ENCODE measurements at places on chromosomes 7 and 10. TPM values are rescaled to one million over a fixed set of nuclear protein-coding genes. Genes with fewer than 3 reads are reported as not detected.

- no peak for DNase-seq
Observed at GRCh38 chr10:8616166-8616565, 561.7 kb downstream of the GATA3 start.

- no peak for DNase-seq
Observed at GRCh38 chr10:1211844-1212570, 155.8 kb downstream of the WDR37 start.

GRCh38 chr10:9311702-9312499 is 1257.4 kb downstream of the GATA3 start:
- no peak for DNase-seq

GRCh38 chr7:47318395-47319182 is 263.3 kb downstream of the TNS3 start:
- DNase-seq, result no peak

DNA sequence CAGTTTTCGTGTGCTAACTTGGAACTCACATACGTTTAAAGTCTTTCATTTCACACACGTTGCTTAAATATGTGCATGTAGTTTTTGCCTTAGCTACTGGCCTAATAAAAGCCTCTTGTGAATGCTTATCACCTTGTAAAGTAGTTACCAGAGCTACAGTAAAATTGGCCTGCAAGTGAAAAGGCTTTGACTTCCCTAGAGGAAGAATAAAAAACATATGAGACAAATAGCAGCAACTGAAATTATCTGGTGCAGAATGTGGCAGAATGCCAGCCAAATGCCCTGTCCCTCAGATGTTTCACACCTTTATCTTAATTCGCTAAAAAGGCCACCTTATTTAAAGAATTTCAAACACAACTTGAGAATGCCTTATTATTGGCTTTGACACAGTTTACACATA is 28.1 kb upstream of the RPA3 start:
- no peak for DNase-seq

- DNase-seq, result no peak
Observed at GRCh38 chr10:117483056-117483590, 59.4 kb upstream of the EMX2 start.

GRCh38 chr7:111229916-111230315 is 139.0 kb downstream of the LRRN3 start:
- no peak for DNase-seq

DNA sequence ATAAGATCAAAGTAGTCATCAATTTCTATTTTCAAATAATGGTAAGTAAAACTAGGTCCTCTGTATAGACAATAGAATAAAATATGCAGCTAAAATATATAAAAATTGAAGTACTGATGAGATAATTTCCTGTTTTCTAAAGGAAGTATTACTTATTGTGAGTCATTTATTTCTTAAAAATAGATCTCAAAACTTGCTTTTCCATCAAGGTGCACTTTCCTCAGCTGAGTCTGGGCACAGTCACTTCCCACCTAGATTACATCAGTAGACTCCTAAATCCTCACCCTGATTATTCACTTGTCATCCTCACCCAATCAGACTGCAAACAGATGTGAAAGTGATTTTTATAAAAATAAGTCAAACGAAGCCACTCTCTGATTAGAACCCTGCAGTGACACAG is 211.5 kb downstream of the POM121L12 start:
- no peak for DNase-seq

- peak; percentile 58 for DNase-seq
Observed at GRCh38 chr7:130560972-130561371, 69.1 kb downstream of the MEST start.

- DNase-seq, result no peak
Observed at GRCh38 chr7:27188386-27189294, 3.6 kb upstream of the HOXA11 start.

- no peak for DNase-seq
Observed at GRCh38 chr10:73357166-73357565, 1.5 kb downstream of the CFAP70 start.

DNA sequence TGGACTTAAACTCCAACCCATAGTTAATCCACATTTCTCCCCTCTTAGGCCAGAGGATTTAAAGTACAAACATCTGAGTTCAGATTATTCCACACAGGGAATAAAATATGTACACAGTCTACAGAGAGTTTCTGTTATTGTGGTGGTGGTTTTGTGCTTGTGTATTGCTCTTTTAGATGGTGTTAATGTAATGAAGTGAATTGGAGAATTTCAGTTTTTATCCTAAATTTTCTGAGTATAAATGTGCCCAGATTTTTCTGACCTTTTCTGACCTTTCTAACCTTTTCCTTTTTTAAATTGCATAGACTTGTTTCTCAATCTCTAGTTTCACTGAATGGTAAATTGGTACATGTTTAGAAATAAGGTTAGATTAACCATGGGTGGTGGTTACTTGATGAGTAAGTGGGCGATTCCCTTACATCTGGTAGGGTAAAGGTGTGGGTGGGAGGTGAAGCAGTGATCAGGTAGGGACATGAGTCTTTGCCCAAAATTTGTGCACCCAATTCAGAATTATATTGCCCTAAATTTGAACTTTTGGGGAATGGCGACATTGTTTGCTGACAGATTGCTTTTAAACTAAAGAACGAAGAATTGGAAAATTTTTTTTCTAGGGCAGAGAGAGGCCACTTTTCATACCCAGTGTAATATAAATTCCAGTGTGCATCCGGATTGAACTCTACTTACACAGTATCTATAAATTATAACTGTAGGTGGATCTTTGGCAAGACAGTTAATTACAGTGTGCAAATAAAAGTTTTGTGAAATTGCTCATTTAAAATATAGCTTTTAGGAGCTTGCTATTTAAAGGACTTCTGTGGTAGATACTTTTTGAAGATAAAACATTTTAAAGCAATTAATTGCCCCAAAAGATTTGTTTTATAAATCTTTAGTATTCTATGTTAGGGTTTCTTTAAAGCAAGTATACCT is 62.2 kb downstream of the ST7 start:
- no peak for DNase-seq

- no peak for DNase-seq
Observed at GRCh38 chr10:28403090-28403489, 100.2 kb upstream of the MPP7 start.

DNA sequence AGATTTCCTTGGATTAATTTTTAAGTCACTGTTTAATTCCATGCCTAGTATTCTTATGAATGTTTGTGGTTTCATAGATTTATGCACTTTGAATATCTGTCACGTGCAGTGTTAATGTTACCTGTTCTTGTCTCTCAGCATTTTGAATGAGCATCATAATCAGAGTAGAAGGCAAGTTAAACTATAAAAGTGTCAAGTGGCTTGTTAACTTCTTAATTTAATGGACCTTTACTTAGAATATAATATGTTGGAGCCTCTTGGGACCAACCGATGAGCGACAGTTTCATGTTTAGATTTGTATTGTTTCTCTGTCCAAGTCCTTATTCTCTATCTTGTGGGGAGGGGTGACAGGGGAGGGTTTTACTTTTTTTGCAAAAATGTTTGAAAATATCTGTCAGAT is 50.6 kb upstream of the MTURN start:
- DNase-seq, result no peak

DNA sequence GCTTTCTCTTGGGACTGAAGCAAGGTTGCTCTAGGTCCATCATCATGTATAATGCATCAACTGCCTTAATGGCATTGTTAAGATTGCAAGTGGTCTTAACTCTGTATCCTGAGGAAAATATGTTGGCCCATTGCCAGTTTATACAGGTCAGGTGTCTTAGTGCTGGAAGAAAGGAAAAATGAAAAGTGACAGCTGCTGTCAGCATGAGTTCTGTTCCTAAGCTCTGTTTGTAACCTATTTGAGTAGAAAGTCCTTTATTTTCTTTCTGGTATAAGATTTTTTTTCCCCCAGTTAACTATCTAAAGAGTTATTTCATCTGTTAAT is 127.2 kb downstream of the SRI start:
- no peak for DNase-seq

- no peak for DNase-seq
Observed at GRCh38 chr10:17502814-17503213, 48.4 kb upstream of the ST8SIA6 start.

DNA sequence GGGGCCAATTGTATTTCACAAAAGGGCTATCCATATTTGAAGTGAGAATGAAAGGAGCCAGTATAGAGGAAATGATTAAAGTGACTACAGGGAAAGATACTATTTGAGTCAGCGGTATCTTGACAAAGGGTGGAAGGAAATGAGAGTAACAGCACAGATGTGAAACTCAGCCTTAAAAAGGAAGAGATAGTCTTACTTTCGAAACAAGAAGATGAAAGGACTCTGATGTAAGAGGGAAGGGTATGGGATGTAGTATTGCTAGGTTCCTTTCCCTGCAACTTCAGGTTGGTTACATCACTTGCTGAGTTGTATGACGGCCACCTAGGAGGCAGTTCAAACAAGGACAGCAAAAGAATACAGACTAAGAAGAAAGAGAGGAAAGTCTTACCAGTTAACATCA is 13.7 kb downstream of the CISD1 start:
- no peak for DNase-seq

DNA sequence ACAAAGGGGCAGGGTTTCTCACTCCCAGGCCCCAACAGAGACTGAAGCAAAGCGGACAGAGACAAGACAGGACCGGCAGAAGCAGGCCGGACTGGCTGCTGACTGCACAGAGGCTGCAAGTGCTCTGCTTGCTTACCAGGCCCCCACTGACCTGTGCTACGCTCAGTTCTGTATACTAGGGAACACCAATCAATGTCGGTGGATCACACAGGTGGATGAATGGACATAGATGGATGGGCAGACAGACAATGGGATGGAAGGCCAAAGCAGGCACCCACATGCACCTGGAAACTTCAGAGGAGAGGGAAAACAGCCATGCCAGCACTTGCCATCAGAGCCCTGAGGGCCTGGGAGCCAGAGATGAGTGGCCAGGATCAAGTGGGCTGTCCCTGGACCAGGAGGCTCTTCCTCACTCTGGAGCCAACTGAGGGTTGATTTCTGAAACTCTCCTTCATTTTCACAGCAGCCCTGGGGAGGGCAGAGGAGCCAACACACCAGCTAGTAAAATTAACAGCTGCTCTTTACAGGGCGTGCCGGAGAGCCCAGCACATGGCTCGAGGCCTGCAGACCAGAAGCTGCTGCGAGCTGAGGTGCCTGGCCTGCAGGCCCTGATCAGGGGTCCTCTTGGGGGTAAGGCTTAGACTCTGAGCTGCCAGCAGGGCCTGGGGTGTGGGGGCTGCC is 243.6 kb downstream of the KCNMA1 start:
- no peak for DNase-seq

DNA sequence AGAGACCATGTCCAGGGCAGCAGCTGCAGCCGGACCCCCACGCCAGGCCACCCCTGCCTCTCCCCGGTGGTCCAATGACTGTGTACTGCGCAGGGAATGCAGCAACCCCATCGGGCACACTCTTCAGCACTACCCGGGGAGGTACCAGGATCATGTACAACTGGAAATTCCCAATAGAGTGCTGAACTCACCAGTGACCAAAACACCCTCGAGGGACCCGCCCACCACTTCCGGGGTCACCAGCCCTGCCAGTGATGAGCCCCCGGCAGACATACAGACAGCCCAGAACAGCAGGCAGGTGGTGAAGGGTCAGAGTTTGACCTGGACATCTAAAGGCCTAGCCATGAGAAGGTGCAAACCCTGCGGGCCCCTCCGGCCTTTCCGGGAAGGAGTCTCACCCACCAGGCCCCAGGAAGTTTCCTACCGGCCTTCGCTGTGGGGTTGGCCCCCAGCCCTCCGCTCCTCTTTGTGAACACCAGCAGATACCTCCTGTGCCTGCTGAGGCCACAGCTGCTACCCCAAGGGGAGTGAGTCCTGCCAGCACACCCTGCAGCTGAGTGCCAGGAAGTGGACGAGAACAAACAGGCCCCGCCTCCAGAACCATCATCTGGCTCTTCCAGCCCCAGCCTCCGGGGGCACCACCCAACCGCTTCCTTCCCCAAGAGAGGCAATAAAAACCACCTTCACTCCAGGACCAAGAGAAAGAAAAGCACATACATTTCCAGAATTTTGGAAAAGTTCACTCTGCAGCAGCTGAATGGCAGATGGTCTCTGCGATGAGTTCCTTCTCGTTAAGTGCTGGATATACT is 5.0 kb upstream of the ANKRD61 start:
- DNase-seq, result peak; percentile 82

GRCh38 chr7:80386686-80387085 is 125.2 kb downstream of the GNAT3 start:
- DNase-seq, result no peak

DNA sequence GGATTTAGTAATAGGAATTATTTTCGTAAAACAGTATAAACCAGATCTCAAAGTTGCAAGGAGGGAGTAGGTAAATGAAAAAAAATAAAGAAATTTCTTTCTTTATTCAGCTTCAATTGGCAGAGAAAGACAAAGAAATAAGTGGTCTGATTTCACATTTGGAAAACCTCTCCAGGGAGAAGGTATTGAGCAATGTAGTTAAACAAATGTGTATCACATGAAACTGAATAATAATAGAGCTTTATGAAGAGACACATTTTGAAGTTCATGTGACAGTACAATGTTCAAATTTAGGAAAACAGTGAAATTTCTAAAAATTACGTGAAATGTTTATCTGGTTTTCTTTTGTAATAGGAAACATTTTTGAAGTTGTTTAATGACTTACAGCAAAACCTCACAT is 63.0 kb downstream of the TAX1BP1 start:
- DNase-seq, result no peak

DNA sequence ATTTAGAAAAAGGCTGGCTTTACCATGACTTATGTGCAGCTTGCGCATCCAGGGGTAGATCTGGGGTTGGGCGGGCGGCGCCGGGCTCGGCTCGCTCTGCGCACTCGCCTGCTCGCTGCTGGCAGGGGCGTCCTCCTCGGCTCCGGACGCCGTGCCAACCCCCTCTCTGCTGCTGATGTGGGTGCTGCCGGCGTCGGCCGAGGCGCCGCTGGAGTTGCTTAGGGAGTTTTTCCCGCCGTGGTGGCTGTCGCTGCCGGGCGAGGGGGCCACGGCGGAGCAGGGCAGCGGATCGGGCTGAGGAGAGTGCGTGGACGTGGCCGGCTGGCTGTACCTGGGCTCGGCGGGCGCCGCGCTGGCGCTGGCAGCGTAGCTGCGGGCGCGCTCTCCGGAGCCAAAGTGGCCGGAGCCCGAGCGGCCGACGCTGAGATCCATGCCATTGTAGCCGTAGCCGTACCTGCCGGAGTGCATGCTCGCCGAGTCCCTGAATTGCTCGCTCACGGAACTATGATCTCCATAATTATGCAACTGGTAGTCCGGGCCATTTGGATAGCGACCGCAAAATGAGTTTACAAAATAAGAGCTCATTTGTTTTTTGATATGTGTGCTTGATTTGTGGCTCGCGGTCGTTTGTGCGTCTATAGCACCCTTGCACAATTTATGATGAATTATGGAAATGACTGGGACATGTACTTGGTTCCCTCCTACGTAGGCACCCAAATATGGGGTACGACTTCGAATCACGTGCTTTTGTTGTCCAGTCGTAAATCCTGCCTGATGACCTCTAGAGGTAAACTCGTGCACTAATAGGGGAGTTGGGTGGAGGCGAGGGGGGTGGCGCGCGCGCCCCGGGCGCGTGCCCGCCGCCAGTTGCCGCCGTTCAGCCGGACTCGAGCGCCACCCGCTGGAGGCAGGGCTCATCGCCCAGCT is at the start of gene HOXA5:
HOXA5 (minus strand) TSS at position 659 of the 927 bp plus-strand sequence; CDS start at position 585, 74 bp downstream.
- peak; percentile 91 for DNase-seq

PRLHR gene
- total RNA-seq, result not detected

TNS3 gene
- 95.2 TPM for total RNA-seq

NODAL gene
- not detected for total RNA-seq

CRPPA gene
- 0.26 TPM for total RNA-seq

JAZF1 gene
- 28.3 TPM for total RNA-seq

NKX1-2 gene
- 0.22 TPM for total RNA-seq

IL6 gene
- 0.12 TPM for total RNA-seq

TMEM72 gene
- not detected for total RNA-seq
